Lung microvascular endothelial cell (primary cell): ENCODE measurements at places on chromosomes 6 and 20. TPM values are rescaled to one million over a fixed set of nuclear protein-coding genes. Genes with fewer than 3 reads are reported as not detected.

The GINS1 gene
- total RNA-seq, result 3.4 and 8.3 TPM in 2 replicates

The LIN28B gene
- not detected in 2 replicates for total RNA-seq

The CST11 gene
- not detected in 2 replicates for total RNA-seq

The MDFI gene
- total RNA-seq, result 44.0 and 49.5 TPM in 2 replicates

The MYH7B gene
- total RNA-seq, result under 0.01 TPM in 2 replicates

The FERMT1 gene
- total RNA-seq, result under 0.01 and 0.44 TPM in 2 replicates

The BCAS4 gene
- 0.60 and 0.87 TPM in 2 replicates for total RNA-seq

The PPP1R16B gene
- 163 and 169 TPM in 2 replicates for total RNA-seq

The HS3ST5 gene
- not detected in 2 replicates for total RNA-seq

The PHF1 gene
- 5.4 and 9.7 TPM in 2 replicates for total RNA-seq

The HTR1E gene
- not detected in 2 replicates for total RNA-seq

The VSX1 gene
- total RNA-seq, result not detected in 2 replicates

The RBPJL gene
- not detected in 2 replicates for total RNA-seq

The KHDC1L gene
- not detected in 2 replicates for total RNA-seq

The TREM1 gene
- total RNA-seq, result not detected in 2 replicates

The CRISP2 gene
- total RNA-seq, result not detected in 2 replicates

The IP6K3 gene
- not detected in 2 replicates for total RNA-seq

The RREB1 gene
- total RNA-seq, result 10.2 and 17.5 TPM in 2 replicates

The TREML2 gene
- not detected in 2 replicates for total RNA-seq

The ULBP2 gene
- 0.79 and 2.4 TPM in 2 replicates for total RNA-seq

The RALGAPB gene
- 13.9 and 14.8 TPM in 2 replicates for total RNA-seq

The ADGB gene
- total RNA-seq, result not detected in 2 replicates

The SPEF1 gene
- total RNA-seq, result under 0.01 TPM in 1 of 2 replicates, not detected in the other

The WFDC13 gene
- total RNA-seq, result not detected in 2 replicates

The TNFRSF6B gene
- 3.2 and 12.6 TPM in 2 replicates for total RNA-seq

The PPIL6 gene
- total RNA-seq, result 0.22 and 0.60 TPM in 2 replicates

The ZSCAN31 gene
- 8.1 and 9.1 TPM in 2 replicates for total RNA-seq

The CLDN20 gene
- total RNA-seq, result not detected in 2 replicates

The LSM14B gene
- 21.1 and 25.0 TPM in 2 replicates for total RNA-seq

The PTK6 gene
- total RNA-seq, result under 0.01 TPM in 1 of 2 replicates, not detected in the other

The MATN4 gene
- not detected in 2 replicates for total RNA-seq

The ZBTB12 gene
- total RNA-seq, result 2.2 and 3.6 TPM in 2 replicates

The NKAPL gene
- total RNA-seq, result 0.20 and 0.22 TPM in 2 replicates

The RIPOR3 gene
- 0.20 TPM in 1 of 2 replicates, not detected in the other for total RNA-seq

The RIN2 gene
- total RNA-seq, result 71.4 and 80.2 TPM in 2 replicates

The HEY2 gene
- 0.22 TPM in 1 of 2 replicates, not detected in the other for total RNA-seq

The MPIG6B gene
- total RNA-seq, result not detected in 2 replicates

The SLC32A1 gene
- not detected in 2 replicates for total RNA-seq
